ENCODE measurements at places on chromosomes 13 and 19.

DNA sequence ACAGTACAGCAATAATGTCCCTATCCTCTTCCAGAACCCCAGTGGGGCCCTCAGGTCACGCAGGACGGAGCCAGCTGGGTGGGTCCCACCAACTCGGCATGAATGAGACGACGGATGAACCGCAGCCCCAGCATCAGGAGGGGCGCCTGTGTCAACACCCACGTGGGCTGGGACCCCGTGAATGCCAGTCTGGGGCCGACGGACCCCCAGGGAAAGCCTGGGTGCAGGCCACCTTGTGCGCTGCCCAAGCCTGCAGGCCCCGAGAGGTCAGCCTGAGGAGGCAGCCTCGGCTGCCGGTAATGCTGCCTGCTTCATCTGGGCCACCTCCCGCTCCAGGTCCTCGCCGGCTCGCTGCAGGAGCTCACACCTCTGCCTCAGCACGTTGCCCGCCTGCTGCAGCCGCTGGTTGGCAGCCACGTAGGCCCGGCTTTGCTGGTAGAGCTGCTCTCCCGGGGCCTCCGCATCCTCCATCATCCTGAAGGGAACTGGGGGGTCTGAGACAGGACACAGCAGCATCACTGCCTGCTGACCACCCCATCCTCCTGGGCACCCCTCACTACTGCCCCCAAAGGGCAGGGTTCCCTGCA lies 4.2 kb downstream of the C19orf25 start:
- no peak for DNase-seq

DNA sequence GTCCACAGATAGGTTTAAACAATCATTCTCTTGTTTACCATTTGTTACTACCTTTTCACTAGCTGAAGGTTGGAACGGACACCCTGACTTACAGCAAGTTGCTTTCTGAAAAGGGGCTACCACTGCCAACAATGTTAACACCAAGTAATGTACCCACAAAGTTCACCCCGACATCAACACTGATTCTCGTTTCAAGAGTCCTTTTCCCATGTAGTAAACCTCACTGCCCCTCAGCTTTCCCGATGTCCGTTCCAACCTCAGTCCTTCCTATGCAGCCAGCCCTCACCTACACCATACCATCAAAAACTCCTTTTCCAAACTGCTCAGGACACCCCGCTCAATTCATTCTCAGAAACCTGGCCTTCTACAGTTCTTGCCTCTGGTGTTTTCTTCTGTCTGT lies 29.0 kb downstream of the PEG3 start:
- no peak for DNase-seq

DNA sequence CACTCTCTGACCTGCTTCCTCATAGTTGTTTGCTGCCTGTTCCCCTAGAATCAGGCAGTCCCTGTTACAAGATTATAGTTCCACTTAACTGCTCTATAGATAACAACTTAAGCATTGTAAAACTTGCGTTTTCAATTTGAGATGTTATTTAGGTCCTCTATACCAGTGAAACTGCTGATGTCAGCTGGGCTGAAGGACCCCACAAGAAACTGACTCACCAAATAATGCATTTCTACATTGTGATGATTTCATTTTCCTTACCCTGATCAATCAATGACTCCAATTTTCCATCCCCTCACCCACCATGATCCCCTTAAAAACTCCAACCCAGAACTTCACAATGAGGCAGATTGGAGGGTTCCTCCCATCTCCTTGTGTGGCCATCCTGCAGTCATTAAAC lies 280.7 kb downstream of the SLITRK1 start:
- DNase-seq: no peak

GRCh38 chr19:2534423-2535013 lies 58.6 kb downstream of the GADD45B start:
- DNase-seq: no peak

DNA sequence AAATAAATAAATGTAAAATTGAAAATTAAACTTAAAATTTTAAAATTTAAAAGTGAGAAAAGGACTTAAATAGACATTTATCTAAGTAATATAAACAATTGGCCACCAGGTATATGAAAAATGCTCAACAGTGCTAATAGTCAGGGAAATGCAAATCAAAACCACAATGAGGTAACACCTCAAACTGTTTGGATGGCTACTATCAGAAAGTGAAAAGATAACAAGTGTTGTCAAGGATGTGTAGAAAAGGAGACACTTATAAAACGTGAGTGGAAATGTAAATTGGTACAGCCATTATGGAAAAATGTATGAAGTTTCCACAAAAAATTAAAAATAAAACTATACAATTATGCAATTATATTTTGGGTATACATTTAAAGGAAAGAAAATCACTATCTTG lies 752.2 kb downstream of the EFNB2 start:
- no peak for DNase-seq

DNA sequence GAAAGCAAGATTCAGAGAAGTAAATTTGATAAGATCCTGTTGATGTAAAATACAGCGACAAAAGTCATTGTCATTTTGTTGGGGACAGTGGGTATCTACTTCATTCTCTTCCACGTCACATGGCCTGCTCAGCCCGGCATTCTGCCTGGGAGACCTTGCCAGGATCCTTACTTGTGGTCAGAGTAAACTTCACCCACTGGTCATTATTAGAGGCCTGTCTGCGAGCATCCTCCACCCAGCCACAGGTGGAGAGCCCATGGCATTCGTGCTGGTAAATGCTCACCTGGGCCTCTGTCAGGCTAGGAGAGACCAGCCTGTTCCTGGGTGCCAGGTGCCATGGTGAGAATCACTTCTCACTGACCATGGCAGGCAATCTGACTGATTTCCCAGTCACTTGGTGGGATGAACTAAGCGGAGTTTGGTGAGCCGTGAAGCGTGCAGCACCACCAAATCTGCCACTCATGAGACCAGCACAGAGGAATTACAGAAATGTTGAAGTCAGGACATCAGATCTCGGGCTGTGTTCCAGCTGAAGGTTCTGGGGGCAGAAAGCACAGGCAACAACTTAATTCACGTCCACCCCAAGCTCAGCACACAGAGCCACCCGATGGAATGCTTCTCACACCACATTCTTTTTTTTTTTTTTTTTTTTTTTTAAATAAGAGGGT lies 107.0 kb downstream of the SIPA1L3 start:
- no peak for DNase-seq

- no peak for DNase-seq
Observed at GRCh38 chr13:103134271-103134670, 68.1 kb upstream of the SLC10A2 start.

GRCh38 chr13:26601669-26602068 lies 44.2 kb downstream of the WASF3 start:
- DNase-seq: peak; percentile 77

- no peak for DNase-seq
Observed at GRCh38 chr13:73090823-73091187, 32.0 kb downstream of the KLF5 start.

GRCh38 chr13:94305934-94306333 lies 173.5 kb downstream of the DCT start:
- peak; percentile 30 for DNase-seq

DNA sequence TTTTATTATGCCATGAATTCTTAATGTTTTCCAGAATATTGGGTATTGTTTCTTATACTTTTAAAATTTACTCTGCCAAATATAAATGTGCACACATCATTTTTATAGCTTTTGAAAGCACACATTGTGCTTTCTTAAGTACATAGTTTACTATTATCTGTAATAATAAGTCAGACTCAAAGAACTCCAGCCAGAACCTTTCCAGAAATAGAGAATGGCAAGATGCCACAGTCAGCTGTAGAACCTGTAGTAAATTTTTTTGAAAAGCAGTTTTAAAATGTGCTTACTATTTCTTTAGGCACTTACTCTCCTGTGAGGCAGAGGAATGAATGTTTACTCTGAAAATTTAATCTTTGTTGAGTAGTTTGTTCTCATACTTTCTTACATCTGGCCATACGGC lies 1287.1 kb downstream of the PCDH9 start:
- no peak for DNase-seq

GRCh38 chr19:1266916-1267476 lies 2.1 kb upstream of the CIRBP start:
- peak; percentile 41 for DNase-seq

DNA sequence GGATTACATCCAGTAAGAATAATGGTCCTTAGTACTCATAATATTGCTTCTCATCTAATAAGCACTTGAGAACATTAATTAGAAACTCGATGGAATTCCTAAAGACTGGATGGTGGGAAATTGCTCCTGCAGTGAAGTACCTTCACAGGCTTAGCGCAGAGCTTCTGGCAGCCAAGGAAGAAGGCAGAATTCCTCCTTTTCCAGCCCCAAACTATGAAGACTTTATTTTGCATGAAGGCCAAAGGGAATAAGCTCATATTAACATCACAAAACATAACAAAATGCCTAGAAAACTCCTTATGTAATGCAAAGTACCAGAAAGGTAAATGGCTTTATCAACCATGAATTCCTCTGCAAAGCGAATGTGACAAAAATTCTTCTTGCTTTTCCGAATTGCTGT lies 336.1 kb downstream of the DNAJC15 start:
- DNase-seq: no peak

DNA sequence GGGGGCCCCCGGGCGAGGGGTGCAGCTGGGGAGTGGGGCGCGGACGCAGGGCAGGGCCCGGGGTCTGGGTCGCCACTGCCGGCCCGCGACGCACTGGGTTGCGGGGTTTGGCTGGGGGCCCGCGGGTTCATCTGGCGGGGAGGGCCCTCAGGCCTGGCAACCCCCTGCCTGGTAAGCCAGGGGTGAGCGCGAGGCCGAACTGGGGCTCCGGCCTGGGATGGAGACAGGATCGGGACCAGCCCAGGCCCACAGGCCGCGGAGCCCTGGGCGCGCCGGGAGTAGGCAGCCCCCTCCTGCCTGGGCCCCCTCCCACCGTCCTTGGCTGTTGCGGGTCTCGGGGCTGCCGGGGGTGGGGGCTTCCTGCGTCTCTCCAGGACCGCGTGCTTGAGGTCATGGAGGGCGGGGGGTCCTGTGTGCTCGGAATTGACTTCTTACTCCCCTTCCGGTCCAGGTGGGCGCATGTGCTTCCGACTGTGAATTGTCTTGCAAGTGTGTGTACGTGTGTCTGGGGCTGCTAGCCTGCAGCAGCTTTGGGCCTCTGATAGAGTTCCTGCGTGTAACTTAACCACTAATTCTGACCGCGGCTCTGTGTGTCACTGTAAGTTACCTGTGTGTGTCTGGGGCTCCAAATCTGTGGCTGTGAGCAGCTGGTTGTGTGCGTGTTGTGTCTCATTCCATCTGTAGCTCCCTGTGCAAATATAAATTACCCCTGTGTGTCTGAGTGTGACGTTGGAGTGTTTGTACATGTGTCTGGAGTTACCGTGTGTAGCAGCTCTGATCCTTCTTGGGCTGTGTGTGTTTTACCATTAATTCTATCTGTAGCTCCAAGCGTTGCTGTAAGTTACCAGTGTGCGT lies 751 bp downstream of the GRAMD1A start:
- peak; percentile 7 for DNase-seq

DNA sequence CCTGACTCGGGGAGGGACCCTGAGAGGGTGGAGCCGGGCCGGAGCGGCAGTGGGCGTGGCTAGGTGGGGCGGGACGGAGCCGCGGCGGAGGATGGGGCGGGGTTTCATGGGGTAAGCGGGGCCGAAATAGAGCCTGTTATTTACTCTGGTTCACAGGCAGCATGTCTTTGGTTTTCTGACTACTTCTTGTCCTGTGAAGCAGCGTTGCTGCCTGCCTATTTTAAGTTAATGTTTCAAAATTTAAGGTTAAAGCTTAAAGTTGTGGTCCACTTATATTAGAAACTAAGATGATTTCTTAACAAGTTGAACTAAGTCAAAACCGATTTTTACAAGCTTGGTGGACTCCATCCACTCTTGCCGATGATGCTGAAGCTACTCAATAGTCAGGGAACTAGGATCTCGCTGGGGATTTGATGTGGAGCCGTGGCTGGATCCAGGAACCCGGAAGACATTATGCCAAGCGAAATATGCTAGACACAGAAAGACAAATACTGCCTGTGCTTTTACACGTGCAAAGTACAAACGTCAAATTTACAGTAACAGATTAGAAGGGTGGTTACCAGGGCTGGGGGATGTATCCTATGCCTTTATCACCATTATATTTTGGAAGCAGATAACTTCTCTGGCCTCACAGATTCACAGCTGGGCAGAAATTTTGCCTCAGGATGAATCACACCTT lies 433 bp upstream of the ZNF616 start:
- no peak for DNase-seq

DNA sequence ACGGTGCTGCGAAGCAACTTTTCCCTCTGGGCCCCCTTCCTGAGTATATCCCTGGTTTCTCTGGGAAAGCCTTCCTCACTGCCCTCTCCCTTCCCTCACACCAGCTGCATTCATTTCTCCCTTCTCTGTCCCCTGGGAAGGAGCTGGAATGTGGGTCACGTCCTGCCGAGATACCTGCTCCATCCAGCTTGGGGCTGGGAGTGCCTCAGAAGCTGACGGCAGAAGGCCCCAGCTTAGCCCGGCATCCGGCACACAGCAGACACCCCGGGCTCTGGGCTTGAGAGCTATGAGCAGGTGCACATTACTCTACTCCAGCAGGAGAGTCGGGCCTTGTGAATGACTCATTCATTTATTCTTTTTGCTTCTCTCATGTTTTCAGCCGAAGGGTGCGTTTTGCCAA lies 170.6 kb downstream of the TEX29 start:
- DNase-seq: no peak

DNA sequence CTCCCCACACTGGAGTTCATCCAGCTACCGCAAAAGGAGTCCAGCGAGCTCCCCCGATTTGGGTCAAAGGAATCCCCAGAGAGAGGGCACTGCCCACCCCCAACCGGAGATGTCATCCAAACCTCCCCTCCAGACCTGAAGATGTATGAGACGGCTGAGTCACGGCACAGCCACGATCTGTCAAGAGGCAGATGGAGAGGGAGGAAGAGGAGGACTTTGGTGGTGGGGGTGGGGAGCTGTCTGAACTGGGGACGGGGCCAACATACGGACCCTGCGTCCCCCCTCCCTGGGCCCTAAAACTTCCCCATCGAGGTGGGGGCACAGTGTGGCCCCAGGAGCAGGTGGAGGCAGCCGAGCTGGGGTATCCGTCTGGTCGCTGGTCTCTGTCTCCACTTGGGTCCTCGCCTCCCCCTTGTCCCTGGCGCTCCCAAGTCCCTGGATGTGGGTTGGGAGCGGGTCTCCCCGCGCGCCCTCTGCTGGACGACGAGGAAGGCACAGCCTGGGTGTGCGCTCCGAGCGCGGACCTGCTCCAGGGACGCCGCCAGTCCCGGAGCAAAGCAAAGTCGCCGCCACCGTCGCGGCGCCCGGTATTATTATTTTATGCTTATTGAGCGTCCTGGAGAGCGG lies 3.8 kb downstream of the PDE4A start:
- peak; percentile 55 for DNase-seq

DNA sequence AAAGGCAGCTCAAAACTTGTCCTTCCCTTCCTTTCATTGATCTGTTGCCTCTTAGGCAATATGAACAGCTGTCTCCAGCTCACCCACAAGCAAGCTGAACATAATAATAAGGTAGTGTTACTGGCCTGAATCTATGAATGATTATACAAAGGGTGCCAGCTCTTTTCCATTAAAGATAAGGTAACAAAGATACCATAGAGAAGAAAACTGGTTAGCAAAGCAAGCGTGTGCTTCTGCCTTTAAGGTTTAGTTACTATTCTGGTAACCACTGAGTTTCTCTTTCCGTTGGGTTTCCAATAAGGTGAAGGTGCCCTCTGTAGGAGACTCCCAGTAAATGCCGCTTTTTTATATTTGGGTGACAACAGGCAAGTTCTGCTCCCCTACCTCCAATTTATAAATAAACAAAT lies 12.1 kb upstream of the DACH1 start:
- DNase-seq: no peak
